ENCODE measurements at places on chromosomes 13 and 19. TPM values are rescaled to one million over a fixed set of nuclear protein-coding genes. Genes with fewer than 3 reads are reported as not detected.

GRCh38 chr13:106532111-106532929 lies 3.1 kb downstream of the EFNB2 start:
- no peak for DNase-seq

- peak; percentile 74 for DNase-seq
These were observed 12.4 kb downstream of the SNRNP70 start for GRCh38 chr19:49097453-49098288.

GRCh38 chr19:16034958-16035560 lies 41.2 kb upstream of the TPM4 start:
- DNase-seq, result no peak

DNA sequence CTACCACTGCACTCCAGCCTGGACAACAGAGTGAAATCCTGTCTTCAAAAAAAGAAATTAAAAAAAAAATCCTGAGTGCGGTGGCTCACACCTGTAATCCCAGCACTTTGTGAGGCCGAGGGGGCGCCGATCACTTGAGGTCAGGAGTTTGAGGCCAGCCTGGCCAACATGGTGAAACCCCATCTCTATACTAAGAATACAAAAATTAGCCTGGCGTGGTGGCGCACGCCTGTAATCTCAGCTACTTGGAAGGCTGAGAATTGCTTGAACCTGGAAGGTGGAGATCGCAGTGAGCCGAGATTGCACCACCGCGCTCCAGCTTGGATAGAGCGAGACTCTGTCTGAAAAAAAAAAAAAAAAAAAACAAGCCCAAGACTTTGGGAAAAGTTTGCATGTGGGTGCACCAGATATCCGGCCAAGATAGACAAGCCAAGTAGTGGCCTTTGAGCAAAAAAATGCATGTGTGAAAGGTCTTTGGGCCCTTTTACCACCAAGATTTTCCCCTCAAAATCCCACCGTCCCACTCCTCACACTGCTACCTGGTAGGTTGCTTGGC lies 5.7 kb downstream of the DNAJB1 start:
- DNase-seq, result peak; percentile 44

- DNase-seq, result no peak
These were observed 1893.9 kb downstream of the PCDH9 start for GRCh38 chr13:65336087-65336749.

GRCh38 chr19:5903624-5904351 lies at the start of gene NDUFA11:
TSS of gene NDUFA11 (minus strand) at chr19:5903790. CDS start at chr19:5903708, 82 bp downstream.
- peak; percentile 98 for DNase-seq

GRCh38 chr13:110214637-110215036 lies 92.3 kb downstream of the COL4A1 start:
- no peak for DNase-seq

DNA sequence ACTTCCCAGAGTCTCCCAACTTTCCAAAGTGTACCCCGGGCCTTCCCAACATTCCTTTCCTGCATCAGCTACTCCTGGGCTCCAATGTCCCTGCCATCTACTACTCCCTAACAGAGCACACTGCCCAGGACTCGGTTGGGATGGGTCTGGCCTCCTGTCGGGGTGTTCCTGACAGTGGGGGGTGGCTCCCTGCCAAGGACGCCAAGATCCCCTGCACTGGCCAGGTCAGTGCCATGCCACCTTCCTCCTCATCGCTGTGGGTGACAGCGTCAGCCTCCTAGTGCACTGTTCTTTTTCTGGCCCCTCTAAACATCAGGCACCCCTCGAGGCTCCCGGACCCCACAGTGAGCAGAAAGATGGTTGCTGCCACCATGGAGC lies 13.8 kb downstream of the EPS15L1 start:
- no peak for DNase-seq

DNA sequence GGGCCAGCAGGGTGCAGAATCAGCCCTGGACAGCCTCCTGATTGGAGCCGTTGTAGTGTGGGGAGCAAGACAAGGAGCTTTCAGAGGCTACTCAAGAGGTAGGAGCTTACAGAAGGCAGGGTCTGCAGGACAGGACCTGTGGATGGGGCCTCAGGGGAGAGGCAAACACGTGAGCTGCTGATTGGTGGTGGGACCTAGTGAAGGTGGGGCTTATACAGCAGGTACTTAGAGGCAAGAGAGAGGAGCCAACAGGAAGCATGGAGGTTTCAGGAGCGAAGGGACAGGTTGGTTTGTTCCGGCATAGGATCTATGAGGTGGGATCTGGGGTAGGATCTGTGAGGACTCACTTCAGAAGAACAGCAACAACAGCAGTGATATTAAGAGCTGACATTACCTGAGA lies 32.4 kb downstream of the ZSWIM4 start:
- no peak for DNase-seq

DNA sequence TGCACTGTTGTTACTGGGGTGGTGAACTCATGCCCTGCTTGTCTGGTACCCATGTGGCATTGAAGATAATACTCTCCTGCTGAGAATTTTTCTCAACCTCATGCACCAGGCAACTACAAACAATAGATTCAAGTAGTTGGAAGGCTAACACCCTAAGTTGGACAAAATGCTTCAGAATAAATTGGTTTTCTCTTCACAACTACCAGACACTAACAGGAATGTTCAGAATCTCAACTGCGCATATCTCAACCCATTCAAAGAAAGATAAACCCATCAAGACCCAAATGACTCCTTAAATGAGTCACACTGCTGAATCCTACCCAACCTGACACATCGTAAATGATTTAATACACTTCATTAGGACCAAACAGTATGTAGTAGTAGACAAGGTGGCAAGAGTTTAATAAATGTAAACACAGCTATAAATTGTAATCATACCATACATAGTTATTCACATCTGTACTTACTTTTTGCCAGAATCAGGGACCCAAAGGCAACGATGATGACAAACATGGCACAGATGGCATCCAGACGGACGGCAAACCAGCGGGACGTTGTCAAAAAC lies 227.4 kb downstream of the ABCC4 start:
- DNase-seq, result no peak

DNA sequence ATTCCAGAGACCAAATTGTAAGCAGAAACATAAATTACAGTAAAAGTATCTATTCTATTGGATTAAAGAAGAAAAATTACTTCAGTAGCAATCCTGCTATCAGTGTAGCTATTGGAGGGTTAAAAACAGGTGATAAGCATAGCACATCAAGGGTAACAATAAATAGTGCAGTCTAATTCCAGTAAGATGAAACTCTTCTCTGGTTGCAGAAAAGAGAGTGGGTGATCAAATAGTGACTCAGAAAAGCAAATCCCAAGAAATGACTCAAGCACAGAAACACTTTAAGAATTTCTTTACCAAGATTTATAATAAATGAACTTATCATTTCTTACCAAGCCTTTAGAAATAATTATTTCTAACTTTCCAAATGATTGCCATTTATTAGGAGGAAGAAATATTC lies 135.7 kb downstream of the LMO7 start:
- DNase-seq, result no peak

GRCh38 chr13:90246687-90247345 lies 1100.7 kb upstream of the MIR17HG start:
- DNase-seq, result no peak

DNA sequence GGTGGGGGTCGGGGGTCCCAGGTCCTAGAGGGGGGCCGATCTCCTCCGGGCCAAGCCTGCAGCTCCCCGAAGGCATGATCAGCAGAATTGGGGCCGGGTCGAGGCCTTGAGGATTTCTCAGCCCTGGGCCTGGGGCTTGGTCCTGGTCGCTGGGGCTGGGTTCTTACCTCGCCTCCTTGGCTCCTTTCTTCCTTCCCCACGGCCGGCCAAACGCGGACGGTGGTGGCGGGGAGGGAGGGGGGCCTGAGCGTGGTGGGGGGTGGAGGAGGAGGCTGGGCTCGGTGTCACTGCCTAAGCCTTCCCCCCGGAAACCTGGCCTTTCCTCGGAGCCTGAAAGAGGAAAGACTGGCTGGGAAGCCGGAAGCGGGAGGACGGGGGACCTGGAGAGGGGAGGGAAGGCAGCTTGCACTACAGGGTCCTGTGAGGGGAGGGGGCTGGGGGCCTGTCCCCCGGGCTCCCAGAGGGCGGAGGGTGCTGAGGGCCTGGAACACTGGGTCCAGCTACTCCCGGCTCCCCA lies at the start of gene ZNF579:
ZNF579 (minus strand) TSS at position 221 of the 517 bp plus-strand sequence. CDS start 1,209 bp downstream, outside the sequence.
- peak; percentile 79 for DNase-seq

GRCh38 chr13:113091211-113091771 lies 14.3 kb upstream of the F7 start:
- no peak for DNase-seq

DNA sequence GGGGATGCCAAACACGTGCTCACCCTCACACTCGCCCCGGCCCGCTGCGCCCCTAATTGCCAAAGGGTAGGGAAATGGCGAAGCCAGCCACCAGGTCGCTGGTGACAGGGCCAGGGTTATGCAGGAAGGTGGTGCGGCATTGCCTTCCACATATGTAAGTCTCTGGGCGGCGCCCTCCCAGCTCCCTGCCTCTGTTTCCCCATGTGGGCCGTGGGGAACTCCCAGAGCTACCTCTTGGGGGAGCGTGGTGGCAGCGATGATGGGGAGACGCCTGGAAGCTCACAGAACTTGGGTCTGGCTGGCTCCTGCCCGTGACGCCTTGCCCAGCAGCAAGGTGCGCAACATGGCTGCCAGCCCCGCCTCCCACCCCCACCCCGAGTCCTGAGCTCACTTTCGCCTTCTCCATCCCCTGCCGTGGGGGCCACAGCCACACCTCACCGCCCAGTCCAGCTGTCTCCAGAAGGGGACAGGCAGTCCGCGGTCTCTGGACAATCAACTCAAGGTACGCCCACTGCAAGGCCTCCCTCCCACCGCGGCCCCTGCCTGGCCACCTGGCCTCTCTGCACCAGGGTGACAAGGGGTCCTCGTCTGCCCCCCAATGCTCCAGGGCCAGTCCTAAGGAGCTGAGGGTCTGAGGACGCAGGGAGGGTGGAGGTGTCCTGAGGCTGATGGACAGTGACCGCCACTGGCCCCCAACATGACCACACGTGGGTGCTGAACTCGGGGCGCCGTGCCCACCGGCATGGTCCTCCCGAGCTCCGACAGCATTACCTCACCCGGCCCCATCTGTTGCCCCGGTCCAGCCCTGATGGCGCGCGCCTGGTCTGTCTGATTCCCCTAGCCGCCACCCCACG lies 6.6 kb downstream of the C19orf25 start:
- no peak for DNase-seq

- no peak for DNase-seq
These were observed at the start of gene ASPDH for GRCh38 chr19:50513746-50514345. TSS of gene ASPDH (minus strand) at chr19:50513913. CDS start at chr19:50513823, 90 bp downstream.

DNA sequence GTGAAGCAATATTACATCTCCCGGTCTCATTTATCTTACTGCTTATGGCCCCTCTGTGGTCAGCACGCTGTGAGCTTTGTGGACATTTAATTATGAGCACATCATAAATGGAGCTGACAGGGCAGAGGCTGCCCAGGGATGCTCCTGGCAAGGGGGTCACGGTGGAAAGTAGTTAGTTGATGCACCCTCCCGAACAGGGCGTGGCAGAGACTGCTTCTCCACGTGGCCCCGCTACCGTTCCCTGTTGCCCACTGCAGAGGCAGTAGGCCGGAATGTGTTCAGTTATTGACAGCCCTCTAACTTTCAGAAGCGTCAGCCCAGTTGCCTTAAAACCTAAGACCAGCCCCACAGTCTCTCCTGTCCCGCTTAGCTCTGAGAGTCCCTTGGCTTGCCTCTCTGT lies 180.3 kb upstream of the ZNF507 start:
- no peak for DNase-seq

DNA sequence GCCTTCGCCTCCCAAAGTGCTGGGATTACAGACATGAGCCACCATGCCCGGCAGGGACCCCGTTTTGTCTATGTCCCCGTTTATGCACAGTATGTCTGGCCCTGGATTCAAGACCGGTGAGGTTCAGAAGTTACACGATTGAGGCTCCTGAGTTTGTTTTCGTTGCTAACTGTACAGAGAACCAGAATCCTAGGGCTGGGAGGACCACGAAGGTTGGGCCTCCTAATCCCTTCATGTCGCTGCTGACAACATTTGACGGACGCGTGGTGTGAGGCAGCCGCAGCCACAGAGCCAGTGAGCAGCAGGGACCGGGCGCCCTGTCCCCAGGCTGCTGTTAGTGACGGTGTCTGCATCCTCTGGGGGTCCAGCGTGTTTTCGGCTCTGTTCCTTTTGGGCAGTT lies 91.4 kb downstream of the ATP11A start:
- no peak for DNase-seq

DNA sequence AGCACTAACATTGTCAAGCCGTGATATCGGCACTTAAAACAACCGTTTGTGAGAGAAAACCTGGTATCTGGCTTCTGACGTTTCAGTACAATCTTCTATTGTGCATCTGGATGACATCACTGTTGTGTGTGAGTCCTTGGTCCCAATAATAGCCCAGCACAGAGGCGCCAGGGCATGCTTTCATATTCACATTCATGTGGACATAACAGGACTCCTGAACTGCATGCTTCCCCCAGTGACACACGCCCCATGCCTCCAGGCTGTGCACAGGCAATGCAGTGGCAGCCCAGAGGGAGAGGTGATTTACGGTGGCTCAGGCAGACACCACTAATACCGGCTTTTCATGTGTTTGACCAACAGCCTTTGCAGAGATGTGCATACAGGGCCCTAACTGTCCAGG lies 58.1 kb downstream of the MRPL57 start:
- DNase-seq, result no peak

- DNase-seq, result no peak
These were observed 1.2 kb downstream of the RCBTB2 start for GRCh38 chr13:48531416-48532255.

GRCh38 chr19:18293642-18294466 lies 12.4 kb upstream of the JUND start:
- DNase-seq, result no peak

Gene HSH2D
- total RNA-seq, result 188 TPM

Gene ZFP14
- total RNA-seq, result 2.3 TPM

Gene APBA3
- total RNA-seq, result 40.6 TPM

Gene ZNF723
- not detected for total RNA-seq

Gene IGFL4
- total RNA-seq, result not detected

Gene CD37
- total RNA-seq, result 102 TPM

Gene CASP14
- total RNA-seq, result not detected

Gene RUBCNL
- total RNA-seq, result 2.0 TPM

Gene EFNA2
- total RNA-seq, result not detected

Gene ATP8B3
- 2.3 TPM for total RNA-seq

Gene SMIM44
- not detected for total RNA-seq

Gene ADM5
- total RNA-seq, result 18.5 TPM

Gene FTL
- 1,643 TPM for total RNA-seq

Gene SLC7A9
- not detected for total RNA-seq

Gene ADGRE3
- total RNA-seq, result 0.45 TPM

Gene WDR62
- 15.0 TPM for total RNA-seq

Data from natural killer cell treated with Interleukin-12 subunit alpha and Interleukin-12 subunit beta and Interleukin-15 and Interleukin-18, amount 100 ng/mL, for 72 hours (primary cell).